ENCODE measurements at places on chromosomes 2 and 18.

GRCh38 chr18:79516441-79516931, 120.8 kb downstream of the NFATC1 start:
- no peak for DNase-seq

- DNase-seq = no peak
Measured at GRCh38 chr18:67109535-67109934, 407.0 kb downstream of the DSEL start.

DNA sequence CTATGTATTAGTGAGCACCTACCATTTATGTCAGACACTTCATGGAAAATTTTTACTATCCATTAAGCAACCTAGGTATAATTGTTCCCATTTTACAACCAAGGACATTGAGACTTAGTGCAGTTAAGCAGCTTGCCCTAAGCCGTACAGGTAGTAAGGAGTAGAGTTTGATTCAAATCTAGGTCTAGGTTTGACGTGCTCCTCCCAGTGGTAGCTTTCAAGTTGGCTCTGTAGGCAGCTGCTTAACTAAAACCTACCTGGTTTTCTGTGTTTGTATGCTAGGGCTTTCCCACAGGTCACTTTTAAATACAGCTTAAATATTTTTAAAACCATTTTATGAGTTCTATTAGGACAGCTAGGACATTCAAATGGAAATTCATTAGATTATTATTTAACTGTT, 69.7 kb downstream of the NUP35 start:
- DNase-seq = no peak

DNA sequence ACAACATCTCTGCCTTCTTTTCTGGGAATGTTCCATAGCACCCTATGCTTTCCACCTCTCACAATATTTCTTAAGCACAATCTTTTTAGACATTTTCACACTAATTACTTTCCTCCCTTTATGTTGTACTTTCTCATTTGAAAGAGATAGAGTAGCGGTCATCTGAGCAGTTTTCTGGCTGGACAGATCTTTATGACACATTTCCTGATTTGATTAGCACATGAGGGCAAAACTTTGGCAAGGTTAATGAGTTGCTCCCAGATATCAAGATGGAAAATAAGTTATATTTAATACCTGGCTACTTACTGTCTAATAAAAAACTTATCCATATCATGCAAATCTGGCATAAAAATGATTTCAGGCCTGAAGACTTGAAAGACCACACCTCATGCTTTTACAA, 723.9 kb downstream of the SOCS6 start:
- no peak for DNase-seq
